Lower lobe of right lung (tissue), 2 donors: ENCODE measurements at places on chromosomes 7 and 10. TPM values are rescaled to one million over a fixed set of nuclear protein-coding genes. Genes with fewer than 3 reads are reported as not detected.

DNA sequence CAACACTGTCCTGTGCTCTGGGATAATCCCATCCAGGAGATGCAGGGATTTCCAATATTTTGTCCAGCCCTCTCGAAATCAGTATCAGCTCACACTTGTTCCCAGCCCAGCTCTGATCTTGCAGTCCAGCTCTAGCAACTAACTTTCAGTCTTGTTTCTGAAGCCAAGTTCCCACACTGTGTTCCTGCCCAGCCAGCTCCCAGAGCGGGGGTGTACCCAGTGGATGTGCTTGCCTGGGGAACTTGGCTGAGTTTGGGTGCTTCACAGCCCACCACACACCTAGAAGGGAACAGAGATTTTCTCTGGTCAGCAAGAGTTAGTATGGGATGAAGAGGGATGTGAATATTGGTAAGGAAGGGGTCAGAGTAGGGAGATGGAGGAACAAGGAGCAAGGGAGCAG is 57.5 kb upstream of the RAPGEF5 start:
- H3K4me1 ChIP-seq = no peaks in the 10 kb centered on the region
- no peaks in the 10 kb centered on the region for H3K27me3 ChIP-seq
- no peak overlapping the region for H3K27ac ChIP-seq
- H3K36me3 ChIP-seq = no peaks in the 10 kb centered on the region

CRYGN gene
- not detected for total RNA-seq

DNA sequence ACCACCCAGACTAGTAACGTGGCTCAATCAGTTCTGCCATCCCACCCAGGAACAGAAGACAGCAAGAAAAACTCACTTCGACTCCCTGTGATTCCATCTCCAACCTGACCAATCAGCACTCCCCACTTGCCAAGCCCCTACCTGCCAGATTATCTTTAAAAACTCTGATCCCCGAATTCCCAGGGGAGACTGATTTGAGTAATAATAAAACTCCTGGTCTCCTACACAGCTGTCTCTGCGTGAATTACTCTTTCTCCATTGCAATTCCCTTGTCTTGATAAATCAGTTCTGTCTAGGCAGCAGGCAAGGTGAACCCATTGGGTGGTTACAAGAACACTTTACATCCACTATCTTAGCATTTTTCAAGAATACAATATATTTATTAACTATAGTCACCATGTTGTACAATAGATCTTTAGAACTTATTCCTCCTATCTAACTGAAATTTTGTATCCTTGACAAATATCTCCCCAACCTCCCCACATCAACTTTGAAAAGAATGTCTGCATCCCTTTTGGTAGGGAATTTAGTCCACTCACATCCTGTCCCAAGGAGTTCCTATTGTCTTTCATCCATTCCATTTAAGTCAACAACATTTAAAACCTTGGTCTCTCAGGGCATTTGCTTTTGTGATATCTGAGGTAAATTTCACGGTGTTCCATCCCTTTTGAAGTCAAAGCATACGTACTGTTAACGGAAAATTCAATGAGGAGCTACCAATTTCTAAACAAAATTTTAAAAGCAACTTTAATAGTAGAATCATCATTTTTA is 163.7 kb downstream of the MACC1 start:
- no peak overlapping the region for H3K27ac ChIP-seq
- no peaks in the 10 kb centered on the region for H3K36me3 ChIP-seq
- H3K27me3 ChIP-seq = no peaks in the 10 kb centered on the region
- H3K4me3 ChIP-seq = no peak overlapping the region
- no peak for DNase-seq

DNA sequence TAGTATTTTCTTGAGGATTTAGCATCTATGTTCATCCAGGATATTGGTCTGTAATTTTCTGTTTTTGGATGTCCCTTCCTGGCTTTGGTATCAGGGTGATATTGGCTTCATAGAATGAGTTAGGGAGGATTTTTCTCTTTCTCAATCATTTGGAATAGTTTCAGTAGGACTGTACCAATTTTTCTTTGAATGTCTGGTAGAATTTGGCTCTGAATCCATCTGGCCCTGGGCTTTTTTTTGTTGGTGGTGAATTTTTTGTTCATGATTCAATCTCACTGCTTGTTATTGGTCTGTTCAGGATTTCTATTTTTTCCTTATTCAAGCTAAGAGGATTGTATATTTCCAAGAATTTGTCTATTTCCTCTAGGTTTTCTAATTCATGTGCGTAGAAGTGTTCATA is 192.7 kb downstream of the KIF20B start:
- DNase-seq = no peak
- H3K27me3 ChIP-seq = no peaks in the 10 kb centered on the region
- H3K4me3 ChIP-seq = no peak overlapping the region

- H3K4me1 ChIP-seq = peaks cover 15% of the 10 kb centered on the region
- H3K36me3 ChIP-seq = peaks cover 5% of the 10 kb centered on the region
- H3K27ac ChIP-seq = no peak overlapping the region
- peaks cover 3% of the 10 kb centered on the region for H3K27me3 ChIP-seq
Measured at GRCh38 chr7:142859829-142860228, 5.0 kb downstream of the EPHB6 start.

GRCh38 chr7:127922656-127923055 is 108.6 kb downstream of the LRRC4 start:
- no peak overlapping the region for H3K4me3 ChIP-seq
- no peak overlapping the region for H3K27ac ChIP-seq
- H3K36me3 ChIP-seq = no peaks in the 10 kb centered on the region

DNA sequence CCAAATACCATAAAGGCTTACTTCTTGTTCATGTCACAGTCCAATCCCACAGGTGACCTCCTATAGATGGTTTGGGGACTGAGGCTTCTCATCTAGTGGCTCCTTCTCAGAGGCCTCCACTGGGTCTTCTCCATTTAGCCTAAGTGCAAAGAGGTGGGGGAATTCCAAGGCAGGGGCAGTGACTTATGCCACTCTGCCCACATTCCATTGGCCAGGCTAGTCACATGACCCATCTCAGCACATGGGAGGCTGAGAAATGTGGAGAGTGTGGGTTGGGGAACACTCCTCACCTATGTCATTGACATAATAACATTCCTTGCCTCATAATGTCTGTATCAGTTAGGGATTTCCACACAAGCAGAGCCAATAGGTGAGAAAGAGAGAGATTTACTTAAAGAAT is 104.3 kb upstream of the PLXNA4 start:
- no peak overlapping the region for H3K4me3 ChIP-seq
- no peak overlapping the region for H3K27ac ChIP-seq
- no peak for DNase-seq
- no peaks in the 10 kb centered on the region for H3K36me3 ChIP-seq

GRCh38 chr10:5981529-5981928 is 4.2 kb upstream of the IL15RA start:
- H3K36me3 ChIP-seq = no peaks in the 10 kb centered on the region
- no peaks in the 10 kb centered on the region for H3K4me1 ChIP-seq
- H3K27ac ChIP-seq = no peak overlapping the region
- DNase-seq = no peak

DNA sequence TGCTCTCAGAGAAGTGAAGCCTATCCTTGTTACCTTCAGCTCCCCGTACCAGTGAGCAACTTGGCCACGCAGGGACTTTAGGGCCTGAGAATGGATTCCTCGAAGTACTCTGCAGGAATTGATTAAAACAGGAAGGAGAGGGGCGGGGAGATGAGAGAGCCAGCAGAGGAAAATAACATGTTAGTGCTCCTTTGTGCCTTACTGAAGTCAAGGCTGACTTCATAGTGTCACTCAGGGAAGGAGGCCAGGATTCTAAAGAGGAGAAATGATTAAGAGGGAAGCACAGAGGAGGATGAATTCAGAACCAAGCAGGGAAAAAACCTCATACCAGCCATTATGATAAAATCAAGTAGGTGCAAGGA is 195.6 kb upstream of the RHOBTB1 start:
- no peaks in the 10 kb centered on the region for H3K27me3 ChIP-seq
- no peak for DNase-seq
- peaks cover 3% of the 10 kb centered on the region for H3K4me1 ChIP-seq
- H3K36me3 ChIP-seq = no peaks in the 10 kb centered on the region
- no peak overlapping the region for H3K27ac ChIP-seq

DNA sequence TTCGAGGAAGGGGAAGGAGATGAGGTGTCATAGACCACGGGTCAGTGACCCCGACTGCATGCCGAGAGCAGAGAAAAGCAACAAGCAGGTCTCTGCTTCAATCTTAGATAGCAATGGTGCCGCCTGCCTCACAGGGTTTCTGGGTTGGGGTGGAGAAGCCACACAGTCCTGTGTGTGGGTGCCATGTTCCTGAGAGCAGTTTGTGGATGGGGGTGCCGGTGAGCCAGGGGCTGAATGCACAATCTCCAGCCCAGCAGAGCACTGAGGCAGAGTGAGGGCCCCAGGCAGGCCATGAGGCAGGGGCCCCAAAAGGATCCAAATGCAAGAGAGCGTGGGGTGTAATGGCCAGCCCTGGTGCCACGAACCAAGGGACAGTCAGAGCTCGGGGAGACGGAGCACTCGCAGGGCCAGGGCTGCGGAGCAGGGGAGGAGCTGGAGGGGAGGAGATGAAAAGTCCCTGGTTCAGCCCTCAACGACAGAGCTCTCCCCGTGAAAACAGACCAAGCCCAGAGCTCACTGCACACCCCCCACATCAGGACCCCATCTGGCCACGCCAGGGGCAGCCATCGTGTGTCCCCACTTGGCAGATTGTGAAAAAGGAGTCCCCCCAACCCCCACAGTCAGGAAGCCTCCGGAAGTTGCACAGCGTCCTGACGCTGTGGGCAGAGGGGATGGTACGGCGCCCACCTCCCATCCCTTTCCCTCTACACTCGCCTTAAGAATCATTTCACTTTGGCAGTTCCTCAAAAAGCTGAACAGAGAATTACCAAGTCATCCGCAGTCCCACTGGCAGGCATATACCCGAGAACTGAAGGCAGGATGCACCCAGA is 19.9 kb downstream of the WDR86 start:
- peaks cover 3% of the 10 kb centered on the region for H3K27me3 ChIP-seq
- no peak overlapping the region for H3K4me3 ChIP-seq
- DNase-seq = peak; percentile 27
- H3K36me3 ChIP-seq = no peaks in the 10 kb centered on the region
- no peak overlapping the region for H3K27ac ChIP-seq
- peaks cover 5% of the 10 kb centered on the region for H3K4me1 ChIP-seq

DNA sequence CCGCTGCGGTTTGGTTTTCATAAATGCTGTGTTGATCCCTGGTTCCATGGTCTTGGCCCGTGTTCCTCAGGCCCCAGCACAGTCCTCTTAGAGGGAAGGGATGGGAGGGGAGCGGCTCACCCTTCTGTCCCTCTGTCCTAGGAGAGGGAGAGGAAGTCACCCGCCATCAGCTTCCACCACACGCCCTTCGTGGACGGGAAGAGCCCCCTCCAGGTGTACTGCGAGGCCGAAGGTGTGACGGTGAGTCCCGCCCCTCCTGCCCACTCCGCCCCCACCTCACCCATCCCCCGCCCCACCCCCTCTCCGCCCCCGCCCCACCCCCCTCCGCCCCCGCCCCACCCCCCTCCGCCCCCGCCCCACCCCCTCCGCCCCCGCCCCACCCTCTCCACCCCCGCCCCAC is 37.5 kb upstream of the DPYSL4 start:
- no peak overlapping the region for H3K4me3 ChIP-seq
- H3K36me3 ChIP-seq = no peaks in the 10 kb centered on the region
- no peak overlapping the region for H3K27ac ChIP-seq
- H3K27me3 ChIP-seq = no peaks in the 10 kb centered on the region
- no peak for DNase-seq

DNA sequence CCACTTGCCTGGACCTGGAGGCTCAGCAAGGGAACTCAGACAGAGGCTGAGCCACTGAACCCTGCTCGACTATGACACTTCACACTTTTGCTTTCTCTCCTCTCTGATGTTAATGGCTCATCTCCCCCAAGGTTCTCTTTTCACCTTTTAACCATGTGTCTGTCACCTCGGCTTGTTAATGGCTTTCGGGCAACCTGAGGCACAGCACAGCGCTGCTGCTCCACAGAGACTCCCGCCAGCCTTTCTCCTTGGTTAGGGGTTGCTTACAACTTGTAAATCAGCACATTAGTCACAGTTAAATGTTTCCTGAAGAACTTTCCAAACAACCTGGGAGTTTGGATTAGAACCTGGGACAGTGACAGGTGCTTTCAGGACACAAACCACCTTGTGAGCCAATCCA is 136.2 kb upstream of the TBX20 start:
- no peak overlapping the region for H3K27ac ChIP-seq
- DNase-seq = no peak
- H3K4me1 ChIP-seq = no peaks in the 10 kb centered on the region
- no peak overlapping the region for H3K4me3 ChIP-seq

DNA sequence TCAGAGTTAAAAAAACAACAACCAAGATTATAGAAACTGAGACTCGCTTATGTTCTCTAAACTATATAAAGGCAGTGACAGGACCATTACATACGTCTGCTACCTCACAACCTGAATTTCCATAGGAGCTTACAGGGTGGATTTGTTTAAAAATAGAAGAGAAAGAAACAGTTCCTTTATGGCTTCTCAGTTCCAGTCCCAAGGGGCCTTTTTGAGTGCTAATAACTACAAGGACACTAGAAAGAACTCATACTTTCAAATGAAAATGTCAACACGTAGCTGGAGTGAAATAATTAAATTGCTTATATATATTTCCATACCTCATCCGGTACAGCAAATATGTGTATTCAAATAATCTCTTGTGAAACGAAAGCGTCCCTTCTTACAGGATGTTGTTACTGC is 19.7 kb downstream of the TSPAN12 start:
- peak overlapping the region; percentile 26 for H3K27ac ChIP-seq
- H3K4me3 ChIP-seq = no peak overlapping the region
- no peaks in the 10 kb centered on the region for H3K27me3 ChIP-seq
- no peaks in the 10 kb centered on the region for H3K36me3 ChIP-seq
- H3K4me1 ChIP-seq = no peaks in the 10 kb centered on the region
- DNase-seq = no peak

SUPV3L1 gene
- 20.5 TPM for total RNA-seq

DNA sequence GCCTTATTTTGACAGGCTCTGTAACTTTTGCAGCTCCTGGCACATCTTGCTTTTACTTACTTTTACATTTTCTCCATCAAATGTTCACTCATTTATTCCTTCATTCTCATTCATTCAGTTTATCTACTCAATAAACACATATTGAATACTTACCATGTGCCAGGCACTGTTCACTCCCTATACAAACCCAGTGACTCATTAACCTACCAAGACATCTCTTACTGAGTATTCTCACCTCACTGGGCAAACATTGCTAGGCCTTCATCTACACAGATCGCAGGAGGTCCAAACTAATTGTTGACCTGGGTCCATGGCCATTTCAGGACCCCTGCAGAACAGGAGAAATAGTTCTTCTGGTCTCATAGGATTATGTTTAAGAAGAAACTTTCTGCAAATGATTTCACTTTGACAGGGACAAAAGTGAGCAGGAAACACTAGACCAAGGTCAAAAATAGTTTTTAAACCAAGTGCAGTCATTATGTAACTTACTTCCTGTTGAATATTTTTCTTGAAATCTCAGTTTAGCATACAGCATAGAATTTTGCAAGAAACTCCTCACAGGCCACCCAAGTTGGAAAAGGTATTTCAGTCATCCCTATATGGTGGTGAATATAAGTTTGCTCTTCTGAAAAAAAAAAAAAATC is 17.6 kb downstream of the SLC26A4 start:
- no peak overlapping the region for H3K4me3 ChIP-seq
- no peak for DNase-seq
- no peak overlapping the region for H3K27ac ChIP-seq
- H3K27me3 ChIP-seq = no peaks in the 10 kb centered on the region
- H3K36me3 ChIP-seq = no peaks in the 10 kb centered on the region
